ENCODE measurements at places on chromosomes 7 and 10. TPM values are rescaled to one million over a fixed set of nuclear protein-coding genes. Genes with fewer than 3 reads are reported as not detected.

DNA sequence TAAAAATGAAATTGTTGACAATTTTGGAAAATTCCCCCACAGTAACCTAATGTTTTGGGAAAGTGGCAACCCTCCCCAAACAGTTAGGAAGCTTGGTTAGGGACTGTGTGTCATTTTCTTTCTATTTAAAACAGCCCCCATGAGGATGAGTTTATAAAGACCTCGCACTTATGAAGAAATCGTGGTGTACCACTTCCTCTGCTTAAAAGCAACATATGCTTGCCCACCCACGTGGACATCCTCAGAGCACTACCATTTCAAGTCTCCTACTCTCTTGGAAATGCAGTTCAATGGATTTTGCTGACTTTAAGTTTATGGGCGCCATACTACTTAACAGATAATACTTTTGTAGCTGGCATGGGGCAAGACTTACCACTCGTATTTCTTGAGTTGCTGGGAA lies 223.8 kb downstream of the DYNC1I1 start:
- DNase-seq: no peak

GRCh38 chr10:114678336-114678735 lies 20.3 kb upstream of the ABLIM1 start:
- DNase-seq: no peak

DNA sequence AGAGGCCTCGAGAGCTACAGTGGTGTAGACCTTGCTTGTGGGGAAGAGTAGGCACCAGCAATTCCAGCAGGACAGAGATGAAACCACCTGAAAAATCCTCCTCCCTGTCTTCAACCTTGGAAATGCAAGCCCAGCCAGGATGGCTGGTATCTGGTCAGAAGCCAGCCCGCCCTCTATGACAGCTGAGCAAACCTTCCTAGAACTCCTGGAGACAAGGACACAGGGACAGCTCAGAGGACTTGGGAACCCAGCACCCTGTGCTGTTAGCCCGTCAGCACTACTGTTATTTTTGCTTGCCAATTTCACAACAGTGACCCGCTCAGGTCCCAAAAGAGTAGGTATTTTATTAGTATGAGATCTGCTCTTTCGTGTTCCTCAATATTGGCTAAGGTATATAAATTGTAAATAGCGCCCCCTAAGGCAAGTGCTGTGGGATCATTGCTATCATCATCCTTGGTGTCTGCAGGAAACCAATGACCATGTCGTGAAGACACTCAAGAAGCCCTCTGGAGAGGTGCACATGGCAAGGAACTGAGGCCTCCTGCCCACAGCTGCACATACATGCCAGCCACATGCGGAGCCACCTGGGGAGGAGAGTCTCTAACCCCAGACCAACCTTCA lies 156.5 kb upstream of the CHST15 start:
- DNase-seq: peak; percentile 18

DNA sequence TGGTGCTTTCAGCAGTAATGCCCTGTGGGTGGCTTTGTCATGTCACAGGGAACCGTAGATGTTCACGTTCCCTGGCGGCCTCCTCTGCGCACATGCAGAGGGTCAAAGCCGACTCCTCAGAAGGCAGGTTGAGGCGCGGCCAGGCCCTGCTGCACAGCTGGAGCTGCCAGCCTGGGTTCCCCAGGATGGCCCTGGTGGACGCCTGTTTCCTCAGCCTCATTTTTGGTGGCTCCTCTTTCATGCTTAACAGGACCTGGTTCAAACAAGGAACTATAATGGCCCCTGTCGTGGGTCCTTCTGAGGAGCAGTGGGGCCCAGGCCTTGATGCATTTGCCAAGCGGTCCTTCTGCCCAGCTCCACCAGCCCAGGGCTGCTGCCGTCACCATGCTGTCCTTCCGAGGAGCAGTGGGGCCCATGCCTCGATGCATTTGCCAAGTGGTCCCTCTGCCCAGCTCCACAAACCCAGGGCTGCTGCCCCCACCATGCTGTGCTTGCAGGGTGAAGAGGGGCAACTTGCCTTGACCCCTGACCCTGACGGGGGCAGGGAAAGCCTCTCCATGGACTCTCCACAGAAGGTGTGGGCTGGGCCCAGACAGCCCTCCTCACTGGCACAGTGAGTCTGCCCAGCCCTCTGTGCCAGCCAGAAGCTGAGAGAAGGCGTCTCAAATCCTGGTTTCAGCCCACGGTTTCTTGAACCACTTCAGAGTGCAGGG lies 338.2 kb downstream of the TCERG1L start:
- DNase-seq: no peak

DNA sequence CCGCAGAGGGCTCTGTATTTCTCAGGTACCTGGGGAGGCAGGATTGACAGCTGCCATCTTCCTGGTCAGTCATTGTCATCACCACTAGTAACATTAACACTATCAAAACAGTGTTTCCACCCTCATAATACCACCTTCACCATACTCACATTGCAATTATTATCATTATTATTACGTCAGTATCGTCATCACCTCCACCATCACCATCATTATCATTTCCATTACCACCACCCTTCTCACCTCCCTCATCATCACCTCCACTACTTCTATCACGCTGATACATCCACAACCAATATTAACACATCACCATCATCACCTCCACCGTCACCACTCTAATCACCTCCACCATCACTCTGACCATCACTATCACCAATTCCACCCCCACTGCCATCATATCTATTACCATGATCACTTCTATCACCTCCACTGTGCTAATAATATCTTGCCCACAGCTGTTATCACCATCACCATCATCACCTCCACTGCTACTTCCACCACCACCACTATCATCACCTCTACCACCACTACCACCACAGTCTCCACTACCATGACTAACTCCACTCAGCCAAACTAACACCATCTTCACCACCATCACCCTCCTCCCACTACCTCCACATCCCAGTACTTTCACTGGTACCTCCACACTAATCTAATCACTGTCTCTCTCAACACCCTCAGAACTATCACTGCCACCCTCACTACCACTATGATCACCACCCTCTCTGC lies 196.4 kb downstream of the RPS24 start:
- no peak for DNase-seq

The LDB3 gene
- 27.4 TPM for total RNA-seq

The UNCX gene
- not detected for total RNA-seq
